ENCODE measurements at places on chromosomes 11 and 22.
A peak's percentile ranks its signal among the peaks of the same experiment; 100 is the strongest.

- ATAC-seq = no peak
Measured at GRCh38 chr22:20490941-20491307, 4.7 kb downstream of the KLHL22 start.

- peak; percentile 27 for ATAC-seq
Measured at GRCh38 chr11:126592496-126593410, 237.3 kb downstream of the ST3GAL4 start.

DNA sequence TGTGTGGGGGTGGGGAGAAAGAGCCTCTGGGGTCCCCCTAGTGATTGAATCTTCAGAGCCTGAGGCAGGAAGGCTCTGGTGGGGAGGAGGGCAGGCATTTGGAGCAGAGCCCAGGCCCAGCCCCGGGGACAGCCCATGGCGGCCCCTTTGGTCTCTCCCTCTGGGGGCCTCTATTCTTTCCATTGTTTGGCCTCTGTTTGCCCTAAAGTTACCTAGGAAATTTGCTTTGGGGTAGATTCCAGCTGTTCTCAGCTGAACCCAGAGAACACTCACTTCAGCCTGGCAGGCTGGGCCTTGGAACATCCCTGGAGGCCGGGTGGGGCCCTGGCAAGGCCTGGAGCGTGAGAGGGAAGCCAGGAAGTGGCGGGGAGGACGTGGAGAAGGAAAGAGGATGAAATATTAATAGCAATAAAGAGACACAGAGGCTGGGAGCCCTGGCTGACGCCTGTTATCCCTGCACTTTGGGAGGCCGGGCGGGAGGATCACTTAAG, 22.9 kb upstream of the A4GALT start:
- no peak for ATAC-seq

DNA sequence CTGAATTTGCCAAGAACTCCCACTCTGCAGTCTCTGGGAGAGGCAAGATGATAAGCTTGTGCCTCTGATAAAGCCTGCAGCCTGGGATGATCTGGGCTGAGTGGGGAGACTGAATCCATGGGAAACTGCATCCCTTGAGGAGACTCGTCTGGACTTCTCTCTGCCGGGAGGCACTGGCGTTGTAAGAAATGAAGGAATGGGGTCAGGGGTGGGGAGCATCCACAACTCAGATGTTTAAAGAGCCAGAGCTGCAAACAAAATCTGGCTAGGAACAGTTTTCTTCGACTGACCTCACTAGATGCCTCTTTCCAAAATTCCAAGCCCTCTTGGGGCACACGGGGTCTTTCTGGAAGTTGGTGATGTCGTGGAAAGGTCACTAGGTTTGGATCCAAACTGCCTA, 64.4 kb downstream of the SPON1 start:
- no peak for ATAC-seq

DNA sequence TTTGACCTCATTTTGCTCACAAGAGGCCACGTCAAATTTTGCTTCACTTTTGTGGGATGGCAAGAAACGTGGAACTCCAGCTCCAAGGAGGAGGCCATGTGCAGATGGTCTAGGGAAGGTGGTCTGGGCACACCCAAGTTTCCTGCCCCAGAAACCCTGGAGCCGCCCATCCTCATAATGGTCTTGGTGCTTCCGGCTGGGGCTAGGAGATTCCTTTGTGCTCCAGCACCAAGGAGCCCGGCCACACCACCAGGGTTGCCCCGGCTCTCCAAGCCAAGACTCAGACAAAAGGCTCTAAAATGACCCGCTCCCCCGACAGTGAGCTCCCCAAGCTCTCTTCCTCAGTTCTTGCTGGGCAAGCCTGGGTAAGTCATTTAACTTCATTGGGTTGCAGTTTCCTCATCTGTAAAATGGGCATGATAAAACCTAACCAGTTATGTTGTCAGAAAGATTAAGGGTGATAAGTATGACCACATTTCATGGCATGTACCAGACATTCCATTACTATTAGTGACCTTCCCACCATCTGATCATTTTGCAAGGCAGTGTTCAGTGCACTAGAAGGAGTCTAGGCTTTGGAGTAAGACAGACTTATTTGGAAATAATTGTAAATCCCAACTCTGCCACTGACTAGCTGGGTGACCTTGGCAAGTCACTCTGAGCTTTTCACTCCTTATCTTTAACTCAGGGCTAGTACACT, 23.3 kb downstream of the DKK3 start:
- ATAC-seq = peak; percentile 27

GRCh38 chr11:134677891-134678551, 266.0 kb upstream of the B3GAT1 start:
- no peak for ATAC-seq

- no peak for ATAC-seq
Measured at GRCh38 chr11:112769170-112769569, 192.1 kb upstream of the NCAM1 start.

GRCh38 chr11:4713241-4713640, 8.7 kb downstream of the MMP26 start:
- ATAC-seq = no peak

- no peak for ATAC-seq
Measured at GRCh38 chr11:115699733-115700132, 195.5 kb upstream of the CADM1 start.

DNA sequence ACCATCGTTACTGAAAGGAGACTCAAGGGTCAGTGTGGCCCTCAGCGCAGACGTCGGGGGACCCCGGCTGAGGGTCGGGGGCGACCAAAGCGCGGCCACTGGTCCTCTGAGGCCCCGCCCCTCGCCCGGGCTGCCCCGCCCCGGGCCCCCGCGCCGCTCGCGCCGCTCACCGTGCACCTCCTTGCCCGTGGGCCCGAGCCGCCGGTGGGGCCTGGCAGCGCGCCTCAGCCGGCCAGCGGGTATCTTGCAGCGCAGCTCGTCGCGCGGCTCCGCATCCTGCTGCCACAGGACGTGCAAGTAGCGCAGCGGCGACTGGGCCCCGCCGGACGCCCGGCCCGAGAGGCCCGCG, 419 bp downstream of the ANKRD54 start:
- peak; percentile 51 for ATAC-seq

- ATAC-seq = no peak
Measured at GRCh38 chr22:17145021-17145680, 13.9 kb downstream of the HDHD5 start.

- ATAC-seq = no peak
Measured at GRCh38 chr11:117606790-117607189, 190.2 kb downstream of the DSCAML1 start.

DNA sequence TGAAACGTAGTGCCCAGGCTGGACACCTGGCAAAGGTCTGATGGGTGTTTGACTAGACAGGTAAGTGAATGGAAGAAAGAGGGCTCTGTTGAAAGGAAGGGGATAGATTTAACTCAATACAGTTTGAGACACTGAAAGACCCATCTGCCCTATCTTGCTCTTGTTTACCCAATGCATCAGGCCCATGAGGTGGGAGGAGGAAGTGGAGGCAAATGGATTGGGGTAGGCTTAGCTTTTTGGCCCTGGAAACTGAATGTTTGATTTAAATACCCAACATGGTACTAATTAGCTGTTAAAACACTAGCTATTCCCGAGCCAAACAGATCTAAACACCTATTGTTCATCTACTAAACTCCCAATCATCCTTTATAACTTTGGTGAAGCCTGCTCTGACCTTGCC, 3.5 kb upstream of the UVRAG start:
- no peak for ATAC-seq

DNA sequence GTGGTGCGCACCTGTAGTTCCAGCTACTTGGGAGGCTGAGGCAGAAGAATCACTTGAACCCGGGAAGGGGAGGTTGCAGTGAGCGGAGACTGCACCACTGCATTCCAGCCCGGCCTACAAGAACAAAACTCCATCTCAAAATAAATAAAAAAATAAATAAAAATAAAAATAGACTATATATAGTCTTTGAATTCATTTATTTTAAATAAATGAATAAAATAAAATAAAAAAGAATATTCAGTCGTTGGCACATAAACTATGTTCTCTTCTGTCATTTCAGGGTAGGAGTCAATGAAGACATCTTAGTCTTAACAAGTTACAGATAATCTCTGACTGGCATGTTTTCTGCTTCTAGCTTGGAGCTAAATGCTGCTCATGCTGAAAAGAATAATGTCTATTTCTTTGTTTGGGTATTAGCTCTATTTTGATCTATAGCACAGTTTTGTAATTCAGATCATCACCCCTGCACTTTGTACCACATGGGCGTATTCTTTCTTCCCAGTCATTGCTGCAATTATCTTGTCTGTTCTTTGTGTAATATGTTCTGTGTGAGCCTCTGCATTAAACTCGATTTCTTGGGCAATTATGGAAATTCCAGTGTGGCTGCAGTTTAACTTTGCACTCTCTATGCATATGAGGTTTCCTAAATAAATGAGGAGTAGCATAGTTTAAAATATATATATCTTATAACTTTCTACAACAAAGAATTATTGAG, 1.4 kb upstream of the MS4A14 start:
- ATAC-seq = no peak

- no peak for ATAC-seq
Measured at GRCh38 chr22:49561976-49562375, 265.7 kb downstream of the BRD1 start.

DNA sequence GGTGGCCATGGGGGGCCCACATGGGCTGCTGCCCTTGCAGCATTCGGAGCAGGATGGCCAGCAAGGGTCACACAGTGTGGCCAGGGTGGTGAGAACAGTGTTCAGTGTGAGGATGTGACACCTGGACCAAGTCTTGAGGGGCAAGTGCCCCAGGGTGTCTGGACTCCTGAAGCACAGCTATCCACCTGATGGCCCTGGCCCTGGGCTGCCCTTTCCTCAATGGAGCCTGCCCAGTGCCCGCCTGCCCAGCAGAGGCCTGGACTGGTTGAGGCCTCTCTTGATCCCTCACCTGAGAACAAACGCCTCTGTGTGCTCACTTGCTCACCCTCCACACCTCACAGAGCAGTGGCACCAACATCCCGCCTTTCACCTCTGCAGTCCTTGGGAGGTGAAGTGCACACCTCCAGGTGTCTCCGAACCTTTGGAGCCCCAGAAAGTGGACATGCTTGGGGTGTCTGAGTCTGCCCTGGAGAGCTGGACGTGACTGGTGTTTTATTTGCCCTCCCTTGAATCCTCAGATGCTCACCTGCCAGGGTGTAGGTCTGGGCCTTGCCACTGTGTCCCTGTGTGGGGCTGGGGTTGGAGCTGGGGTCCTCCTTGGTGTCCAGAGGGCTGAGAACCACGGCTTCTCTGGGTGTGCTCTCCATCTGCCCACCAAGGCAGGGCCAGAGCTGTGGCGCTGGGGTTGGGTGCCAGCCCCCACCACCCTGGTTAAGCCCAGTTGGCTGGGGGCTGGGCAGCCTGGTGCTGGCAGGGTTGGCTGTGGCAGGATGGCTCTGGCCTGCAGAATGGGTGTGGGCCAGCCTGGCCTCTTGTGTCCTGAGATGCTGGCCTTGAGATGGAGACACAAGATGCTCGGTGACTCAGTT, 3.8 kb upstream of the MUC2 start:
- ATAC-seq = no peak

GRCh38 chr11:46969379-46969778, 32.8 kb downstream of the CSTPP1 start:
- no peak for ATAC-seq

GRCh38 chr22:32080904-32081303, 37.8 kb downstream of the SLC5A1 start:
- peak; percentile 78 for ATAC-seq

- ATAC-seq = peak; percentile 64
Measured at GRCh38 chr11:129992161-129992944, 10.3 kb downstream of the PRDM10 start.
